Cerebellar cortex (tissue), 1 donor: ENCODE measurements at places on chromosomes 1 and 21.

DNA sequence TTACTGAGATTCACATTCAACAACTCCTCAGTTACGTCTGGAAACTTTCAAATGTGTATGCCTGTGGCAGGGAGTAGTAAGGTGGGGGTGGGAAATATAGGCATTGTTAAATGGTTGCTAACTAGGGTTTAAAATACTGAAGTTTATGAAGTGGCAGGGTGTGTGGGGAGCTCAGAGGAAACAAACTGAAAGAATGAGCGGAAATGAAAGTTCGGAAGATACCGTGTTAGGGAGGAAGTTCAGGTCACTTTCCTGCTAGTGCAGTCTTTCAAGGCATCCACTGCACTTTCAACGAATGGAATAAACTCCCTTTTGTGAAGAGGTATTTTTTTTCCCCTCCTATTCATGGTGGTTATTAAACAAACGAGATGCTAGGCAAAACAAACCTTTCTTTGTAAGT lies 19.7 kb downstream of the SYNJ1 start:
- no peak for DNase-seq

DNA sequence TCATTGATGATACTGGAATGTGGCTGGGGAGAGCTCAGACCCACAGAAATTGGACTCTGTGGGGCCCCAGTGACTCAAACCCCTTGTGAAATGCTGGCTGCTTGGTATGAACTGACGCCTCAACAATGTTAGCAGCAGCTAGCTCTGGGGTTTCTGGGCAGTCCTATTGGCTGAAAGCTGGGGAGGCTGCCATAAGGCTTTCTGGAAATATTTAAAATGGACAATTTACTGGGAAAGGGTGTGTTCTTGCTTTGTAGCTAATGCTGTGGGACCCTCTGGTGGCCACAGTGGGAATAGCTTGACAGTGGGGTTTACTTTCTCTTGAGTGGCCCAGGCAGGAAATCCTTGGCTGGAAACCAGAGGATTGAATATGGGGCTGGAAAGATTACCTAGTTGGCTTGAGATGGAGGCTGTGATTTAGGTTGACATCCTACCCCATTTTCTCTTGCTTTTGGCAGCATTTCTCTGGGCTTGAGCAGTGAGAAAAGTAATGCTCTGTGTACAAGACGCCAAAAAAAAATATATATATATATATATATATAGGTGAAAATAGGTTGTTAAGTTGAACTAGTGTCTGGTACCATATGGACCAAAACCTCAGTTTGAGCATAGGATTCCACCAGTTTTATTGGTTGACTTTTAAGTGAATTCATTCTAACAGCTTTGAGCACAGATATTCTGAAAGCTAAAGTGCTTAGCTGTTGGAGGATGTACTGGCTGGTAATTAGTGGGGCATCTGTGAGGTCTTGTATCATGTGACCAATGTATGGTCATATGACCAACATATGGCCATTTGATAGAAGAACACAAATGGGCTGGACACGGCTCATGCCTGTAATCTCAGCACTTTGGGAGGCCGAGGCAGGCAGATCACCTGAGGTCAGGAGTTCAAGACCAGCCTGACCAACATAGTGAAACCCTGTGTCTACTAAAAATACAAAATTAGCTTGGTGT lies 8.2 kb upstream of the S100A10 start:
- DNase-seq, result peak; percentile 69

DNA sequence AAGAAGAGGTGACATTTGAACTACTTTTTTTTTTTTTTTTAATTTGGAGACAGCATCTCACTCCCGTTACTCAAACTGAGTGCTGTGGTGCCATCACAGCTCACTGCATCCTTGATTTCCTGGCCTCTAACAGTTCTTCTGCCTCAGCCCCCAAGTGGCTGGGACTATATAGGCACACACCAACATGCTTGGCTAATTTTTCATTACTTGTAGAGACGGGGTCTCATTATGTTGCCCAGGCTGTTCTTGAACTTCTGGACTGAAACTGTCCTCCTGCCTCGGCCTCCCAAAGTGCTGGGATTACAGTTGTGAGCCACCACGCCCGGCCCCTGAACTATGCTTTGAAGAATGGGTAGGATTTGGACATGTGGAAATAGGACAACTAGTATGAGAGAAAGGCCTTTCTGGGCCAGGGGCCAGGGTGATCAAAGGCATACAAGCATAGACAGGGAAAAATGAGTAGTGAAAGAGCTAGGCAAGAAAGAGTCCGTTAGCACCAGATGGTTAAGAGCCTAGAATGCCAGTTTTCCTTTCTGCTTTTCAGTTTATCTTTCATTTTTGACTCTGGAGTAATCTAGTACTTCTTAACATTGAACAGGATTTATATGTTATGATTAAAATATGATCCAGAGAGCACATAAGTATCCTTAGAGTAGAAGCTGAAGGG lies 6.3 kb downstream of the RABGAP1L start:
- peak; percentile 68 for DNase-seq

- no peak for DNase-seq
Observed at GRCh38 chr1:46686255-46686654, 14.6 kb downstream of the TEX38 start.

DNA sequence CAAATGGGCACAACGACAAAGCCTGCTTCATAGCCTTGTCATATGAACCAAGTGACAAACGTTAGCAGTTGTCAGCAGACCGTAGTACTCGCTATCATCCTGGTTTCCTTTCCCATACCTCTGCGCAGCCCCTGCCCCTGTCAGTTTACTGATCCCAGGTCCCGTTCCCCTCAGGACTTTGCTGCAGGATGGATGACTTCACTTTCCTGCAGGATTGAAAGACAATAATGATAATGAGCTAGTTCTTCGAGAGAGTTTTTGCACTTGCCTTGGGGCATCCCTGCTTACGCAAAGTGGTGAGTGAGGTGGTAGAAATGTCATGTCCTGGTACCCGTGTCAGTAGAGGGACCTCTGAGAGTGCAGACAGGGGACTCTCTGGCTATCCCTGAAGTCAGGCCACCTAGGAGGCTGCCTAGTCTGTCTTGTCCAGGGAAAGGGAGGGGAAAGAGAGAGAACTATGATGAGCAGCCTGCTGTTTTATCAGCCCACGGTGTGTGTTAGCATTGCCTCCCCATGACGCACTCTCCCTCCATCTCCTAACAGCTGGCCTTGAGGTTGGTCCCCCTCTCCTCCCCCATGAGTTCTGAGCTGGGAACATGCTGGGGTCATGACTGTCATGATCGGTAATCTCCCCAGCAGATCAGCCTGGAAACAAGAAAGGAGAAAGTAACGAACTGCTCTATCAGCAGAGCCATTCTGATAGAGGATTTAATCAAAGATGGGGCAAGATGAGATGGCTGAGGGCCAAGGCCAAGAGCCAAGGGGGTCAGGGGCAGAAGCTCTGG lies 53.7 kb downstream of the ELK4 start:
- no peak for DNase-seq

DNA sequence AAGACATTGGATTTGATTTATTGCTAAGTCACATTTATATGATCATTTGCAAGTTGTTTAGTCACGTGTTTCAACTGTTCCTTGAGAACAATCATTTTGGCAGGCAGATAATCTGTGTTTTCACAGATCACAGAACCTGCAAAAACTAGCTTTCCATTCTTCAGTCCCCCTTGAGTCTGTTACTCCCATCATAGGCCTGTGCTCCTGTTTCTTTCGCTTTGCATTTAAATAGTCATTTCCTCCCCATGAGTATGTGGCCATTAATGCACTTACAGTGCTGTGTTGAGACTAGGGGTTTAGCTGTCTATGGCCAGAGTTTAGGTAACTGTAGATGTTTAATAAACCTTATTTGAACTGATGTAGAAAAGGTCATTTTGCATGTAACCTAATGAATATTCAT lies 214.5 kb downstream of the PATJ start:
- peak; percentile 60 for DNase-seq

DNA sequence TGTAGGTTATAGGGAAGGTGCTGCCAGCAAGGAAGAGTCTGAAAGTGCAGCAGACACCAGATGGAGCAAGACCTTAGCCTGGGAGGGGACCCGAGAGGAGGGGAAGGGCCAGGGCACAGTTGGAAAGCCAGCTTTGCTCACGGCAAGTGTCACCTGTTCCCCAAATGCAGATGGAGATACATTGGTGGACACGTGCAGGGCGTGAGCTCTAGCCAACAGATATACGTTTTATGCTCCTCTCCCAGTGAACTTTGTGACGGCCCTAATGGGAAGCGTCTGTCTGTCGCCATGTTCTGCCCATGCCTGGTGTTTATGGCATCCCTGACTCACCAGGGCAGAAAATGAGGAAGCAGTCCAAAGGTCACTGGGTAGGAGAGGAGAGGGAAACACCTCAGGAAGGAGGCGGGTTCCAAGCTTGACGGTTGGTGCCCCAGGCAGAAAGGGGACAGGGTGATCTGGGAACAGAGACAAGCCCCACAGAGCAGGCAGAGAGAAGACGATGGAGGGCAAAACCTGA lies 7.6 kb downstream of the GPA33 start:
- peak; percentile 60 for DNase-seq

DNA sequence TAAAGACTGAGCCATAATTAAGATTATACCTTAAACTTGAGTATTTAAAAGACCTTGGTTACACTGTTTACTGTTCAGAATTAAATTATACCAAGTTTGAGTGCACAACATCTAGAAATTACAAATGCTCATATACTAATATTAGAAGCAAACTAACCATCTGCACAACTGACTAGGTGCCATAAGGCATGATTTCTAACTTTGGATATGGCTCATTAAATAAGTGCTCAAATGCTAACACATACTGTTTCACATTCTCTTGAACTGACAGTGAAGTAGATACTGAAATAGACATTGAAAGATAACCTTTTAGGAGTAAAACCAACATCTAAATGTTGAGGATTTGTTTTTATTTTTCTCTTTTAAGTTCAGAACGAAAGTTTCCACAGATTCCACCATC lies 74.1 kb downstream of the PRKAA2 start:
- DNase-seq, result peak; percentile 18

DNA sequence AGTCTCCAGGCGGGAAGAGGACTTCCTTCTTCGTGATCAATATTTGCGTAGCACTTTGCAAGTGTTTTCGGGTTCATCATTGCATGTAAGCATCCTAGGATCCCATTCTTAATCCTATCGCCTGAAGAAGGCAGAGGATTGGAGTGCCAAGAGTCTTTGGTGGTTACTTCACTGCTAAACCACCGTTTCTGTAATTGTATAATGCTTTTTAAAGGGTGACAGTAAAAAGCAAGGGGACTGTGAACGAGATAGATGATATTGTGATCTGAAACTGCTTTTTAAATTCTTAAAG lies 345 bp upstream of the ALDH9A1 start:
- no peak for DNase-seq

DNA sequence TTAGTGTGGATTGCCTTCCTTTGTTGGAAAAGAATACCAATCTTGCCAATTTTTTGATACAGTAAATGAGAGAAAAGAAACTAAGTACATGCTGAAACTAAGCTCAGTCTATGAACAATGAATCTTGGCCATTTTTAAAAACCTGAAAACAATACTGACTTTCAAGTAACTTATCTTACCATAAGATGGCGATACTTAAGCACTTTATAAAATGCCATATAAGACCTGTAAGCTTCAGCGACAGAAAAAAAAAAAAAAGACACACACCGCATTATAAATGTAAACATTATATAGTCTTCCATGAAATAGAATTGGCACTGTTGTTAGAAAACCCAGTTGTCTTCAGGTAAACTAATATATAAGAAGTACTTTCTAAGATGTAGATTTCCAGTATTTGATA lies 3.0 kb downstream of the OLFM3 start:
- peak; percentile 37 for DNase-seq

DNA sequence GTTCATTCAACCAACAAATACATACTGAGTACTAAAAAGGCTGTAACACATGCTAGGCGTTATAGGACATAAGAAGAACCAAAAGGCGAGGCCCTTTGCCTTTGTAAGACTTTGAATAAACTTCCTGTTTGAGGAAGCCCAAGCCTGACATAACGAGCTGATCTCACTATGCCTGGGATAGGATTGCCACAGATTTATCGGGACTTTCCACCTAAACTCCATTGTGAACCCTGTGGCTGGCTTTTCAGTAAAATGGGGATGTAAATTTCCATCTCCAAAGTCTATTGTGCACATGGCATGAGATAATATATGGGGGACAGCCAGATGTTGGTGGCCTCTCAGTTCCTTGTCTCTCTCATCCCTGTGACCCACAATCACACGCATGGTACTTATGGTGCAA lies 41.9 kb downstream of the LMO4 start:
- no peak for DNase-seq

DNA sequence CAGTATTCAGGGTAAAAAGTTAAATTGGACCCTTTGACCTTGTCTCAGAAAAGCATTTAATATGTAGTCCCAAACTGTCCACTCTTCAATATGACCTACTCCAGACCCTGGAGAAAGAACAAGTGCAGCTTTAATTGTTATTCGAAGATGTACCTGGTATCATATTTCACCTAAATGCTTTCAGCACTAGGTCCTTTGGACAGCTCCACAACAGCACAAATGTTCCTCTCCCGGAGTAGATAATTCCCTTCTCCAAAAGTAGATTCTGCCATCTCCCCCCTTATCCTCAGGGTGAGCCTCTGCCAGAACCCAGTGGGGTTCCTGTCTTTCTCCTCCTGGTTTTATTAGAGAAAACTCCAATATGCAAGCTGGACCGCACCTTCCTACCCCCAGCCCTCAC lies 104.5 kb upstream of the AJAP1 start:
- no peak for DNase-seq

DNA sequence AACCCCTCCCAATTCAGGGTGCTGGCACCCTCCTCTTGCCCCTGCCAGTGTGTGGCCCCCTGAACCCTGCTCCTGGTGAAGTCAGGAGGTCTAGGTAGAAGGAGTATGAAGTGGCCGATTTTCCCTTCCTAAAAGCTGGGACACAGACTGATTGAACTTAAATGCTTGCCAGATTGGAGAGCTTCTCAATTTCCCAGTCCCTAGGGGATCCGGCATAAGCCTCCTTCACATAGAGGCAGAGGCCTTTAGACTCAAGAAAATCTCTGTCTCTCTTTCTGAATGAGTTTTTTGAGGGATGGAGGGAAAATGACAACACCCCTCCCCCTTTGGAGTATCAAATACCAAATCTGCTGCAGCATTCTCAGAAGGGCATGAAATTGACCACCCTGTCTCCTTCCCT lies 51.5 kb downstream of the SYT2 start:
- no peak for DNase-seq

DNA sequence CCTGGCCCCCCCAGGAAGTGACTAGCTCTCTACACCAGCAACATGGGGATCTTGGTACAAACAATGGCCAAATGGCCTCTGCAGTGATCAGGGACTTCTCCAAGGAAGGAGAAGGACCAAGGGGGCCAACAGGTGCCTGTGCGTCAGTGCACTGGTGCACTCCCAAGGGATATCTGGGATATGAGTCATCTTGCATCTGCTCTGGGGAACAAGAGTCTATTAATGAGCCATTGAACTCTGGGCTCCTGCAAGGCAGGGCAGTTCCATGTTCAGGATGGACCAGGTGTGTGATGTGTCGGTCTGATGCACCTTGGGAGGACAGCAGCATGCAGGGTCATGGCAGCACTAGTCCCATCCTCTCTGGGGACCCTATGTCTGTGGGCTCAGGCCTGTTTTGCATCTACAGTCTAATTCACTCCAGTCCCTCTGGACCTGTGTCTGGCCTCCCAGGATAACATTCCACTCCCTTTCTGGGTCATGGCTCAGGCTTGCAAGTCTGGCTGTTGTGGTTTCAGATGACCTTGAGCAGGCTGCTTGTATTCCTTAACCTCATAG lies 125.3 kb downstream of the TRABD2B start:
- no peak for DNase-seq
